ENCODE measurements at places on chromosomes 6 and 20. TPM values are rescaled to one million over a fixed set of nuclear protein-coding genes. Genes with fewer than 3 reads are reported as not detected.

GCM1 gene
- total RNA-seq, result not detected

CYP39A1 gene
- total RNA-seq, result 6.3 TPM

HLA-DQB1 gene
- 7.8 TPM for total RNA-seq

PHACTR1 gene
- 5.7 TPM for total RNA-seq

TMEM239 gene
- total RNA-seq, result not detected

PAK5 gene
- under 0.01 TPM for total RNA-seq

E2F1 gene
- 5.2 TPM for total RNA-seq

C20orf202 gene
- total RNA-seq, result 0.52 TPM

SLC35F1 gene
- total RNA-seq, result 3.1 TPM

SLC22A1 gene
- 1.0 TPM for total RNA-seq

SLC22A16 gene
- total RNA-seq, result 1.0 TPM

FNDC11 gene
- total RNA-seq, result 0.52 TPM

DSN1 gene
- 5.7 TPM for total RNA-seq

OOEP gene
- not detected for total RNA-seq

ACSS1 gene
- total RNA-seq, result 8.9 TPM

FAM184A gene
- total RNA-seq, result 10.4 TPM

Data from skeletal muscle tissue (tissue), 5 donors.